Activated naive CD4-positive, alpha-beta T cell treated with anti-CD3 and anti-CD28 coated beads for 36 hours (primary cell): ENCODE measurements at places on chromosomes 12 and 14. TPM values are rescaled to one million over a fixed set of nuclear protein-coding genes. Genes with fewer than 3 reads are reported as not detected.

- no peak for DNase-seq
Observed at GRCh38 chr12:1607940-1608712, 13.7 kb upstream of the FBXL14 start.

Gene LALBA
- total RNA-seq, result not detected

Gene GALNT8
- 0.42 TPM for total RNA-seq

Gene OSBPL8
- total RNA-seq, result 56.8 TPM

DNA sequence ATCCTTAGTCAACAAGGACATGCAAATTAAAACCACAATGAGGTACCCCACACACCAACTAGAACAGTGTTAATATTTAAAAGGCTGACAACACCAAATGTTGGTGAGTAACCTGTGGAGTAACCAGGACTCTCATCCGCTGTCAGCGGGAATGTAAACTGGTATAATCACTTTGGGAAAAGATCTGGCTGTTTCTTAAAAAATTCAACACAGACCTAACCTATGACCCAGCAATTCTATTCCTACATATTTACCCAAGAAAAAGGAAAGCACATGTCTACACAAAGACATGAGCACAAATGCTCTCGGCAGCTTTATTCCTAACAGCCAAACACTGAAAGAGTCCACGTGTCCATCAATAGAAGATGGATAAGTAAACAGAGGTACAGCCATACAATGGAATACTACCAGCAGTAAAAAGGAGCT lies 26.6 kb downstream of the NRDE2 start:
- no peak for DNase-seq

GRCh38 chr14:76201162-76201561 lies 49.4 kb downstream of the GPATCH2L start:
- no peak for DNase-seq

DNA sequence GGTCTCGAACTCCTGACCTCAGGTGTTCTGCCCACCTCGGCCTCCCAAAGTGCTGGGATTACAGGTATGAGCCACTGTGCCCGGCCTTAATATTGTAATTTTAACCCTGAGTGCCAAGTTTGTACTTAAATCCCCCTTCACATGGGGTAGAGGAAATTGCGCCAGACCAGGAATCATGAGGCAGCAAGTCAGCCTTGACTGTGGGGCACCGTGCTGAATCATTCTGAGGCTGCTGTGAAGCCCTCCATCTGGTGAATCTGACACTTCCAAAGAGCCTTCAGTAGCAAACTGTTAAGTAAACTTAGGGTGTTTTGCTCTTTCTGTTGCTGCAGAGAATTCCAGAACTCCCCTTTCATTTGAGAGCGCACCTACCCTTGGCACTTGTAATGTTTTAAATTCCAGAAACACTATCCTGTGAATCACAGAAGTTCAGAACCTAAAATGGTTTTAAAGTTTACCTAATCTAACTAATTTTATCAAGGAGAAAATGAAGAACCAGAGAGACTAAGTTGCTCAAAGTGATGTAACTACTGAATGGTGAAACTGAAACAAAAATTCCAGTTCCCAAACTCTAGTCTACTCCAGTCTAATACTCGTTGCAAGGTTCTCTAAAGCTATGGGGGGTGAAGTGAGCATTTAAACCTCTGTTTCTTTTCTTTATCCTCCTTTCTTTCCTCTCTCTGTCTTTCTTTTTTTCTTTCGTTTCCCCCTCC lies 7.5 kb downstream of the HEBP1 start:
- DNase-seq, result no peak

DNA sequence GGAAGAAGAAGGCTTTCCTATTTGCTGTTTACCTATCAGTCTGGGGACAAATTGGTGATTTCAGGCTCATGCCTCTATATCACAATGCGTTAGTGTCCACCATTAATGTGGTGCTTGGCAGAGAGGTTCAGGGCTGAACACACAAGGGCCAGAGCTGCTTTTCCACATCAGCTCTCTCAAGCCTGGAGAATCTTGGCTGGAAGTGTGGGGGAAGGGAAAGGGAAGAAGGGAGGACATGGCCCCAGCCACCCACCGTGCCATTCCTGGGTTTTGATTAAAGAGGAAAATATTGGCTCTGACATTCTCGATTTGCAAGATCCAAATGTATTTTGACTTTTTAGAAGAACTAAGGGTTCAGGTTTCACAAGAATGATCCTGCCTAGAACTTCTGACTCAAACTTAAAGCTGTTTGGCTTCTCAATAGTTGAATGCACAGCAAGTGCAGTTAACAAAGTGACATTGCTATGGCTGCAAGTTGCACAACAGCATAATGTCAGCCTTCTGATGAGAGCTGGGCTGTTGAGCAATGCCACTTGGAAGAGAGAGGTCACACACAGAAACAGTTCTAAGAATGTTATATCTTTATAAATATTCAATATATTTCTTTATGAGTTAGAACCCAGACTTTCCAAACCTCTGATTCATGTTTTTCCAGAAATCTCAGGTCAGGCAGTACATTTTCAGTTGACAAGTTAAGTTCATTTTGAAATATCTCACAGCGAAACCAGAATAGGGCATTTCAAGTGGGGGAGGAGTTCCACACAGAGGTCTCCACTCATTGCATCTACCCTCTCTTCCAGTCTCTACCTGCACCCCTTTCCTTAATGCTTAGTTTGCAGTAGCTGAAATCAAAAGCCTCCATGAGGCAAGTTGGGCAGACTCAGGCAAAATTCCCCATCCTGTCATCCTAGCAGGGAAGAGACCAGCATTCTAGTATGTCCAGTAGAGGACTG lies 25.3 kb downstream of the IGF1 start:
- no peak for DNase-seq

DNA sequence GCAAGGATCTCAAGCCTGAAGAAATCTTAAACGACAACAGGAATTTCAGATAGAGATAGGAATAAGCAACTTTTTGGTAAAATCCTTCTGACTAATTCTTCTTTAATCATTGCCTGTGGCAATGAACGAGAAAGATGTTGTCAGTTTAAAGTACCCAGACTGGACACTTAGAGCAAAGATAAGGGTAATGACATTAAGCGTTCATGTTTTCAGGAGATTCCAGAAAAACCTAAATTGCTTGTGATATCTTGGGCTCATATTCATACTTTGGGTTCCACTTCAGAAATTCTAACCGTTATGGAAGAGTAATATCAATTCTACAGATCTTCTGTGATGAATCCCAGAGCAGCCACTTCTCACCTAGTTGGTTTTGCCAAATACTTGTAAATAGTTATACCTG lies 73.7 kb upstream of the RHOJ start:
- DNase-seq, result no peak

DNA sequence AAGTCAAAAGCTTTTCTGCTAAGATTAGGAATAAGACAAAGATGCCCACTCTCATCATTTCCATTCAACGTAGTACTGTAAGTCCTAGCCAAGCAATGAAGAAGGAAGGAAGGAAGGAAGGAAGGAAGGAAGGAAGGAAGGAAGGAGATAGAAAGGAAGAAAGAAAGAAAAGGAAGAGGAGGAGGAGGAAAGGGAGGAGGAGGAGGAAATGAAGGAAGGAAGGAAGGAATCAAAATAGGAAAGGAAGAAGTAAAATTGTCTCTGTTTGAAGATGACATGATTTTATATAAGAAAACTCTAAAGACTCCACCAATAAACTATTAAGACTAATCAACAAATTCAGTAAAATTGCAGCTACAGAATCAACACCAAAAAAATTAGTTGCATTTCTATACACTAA lies 66.0 kb upstream of the DHRS4 start:
- DNase-seq, result no peak

Gene BATF
- 178 TPM for total RNA-seq

Gene ZNF891
- total RNA-seq, result 1.1 TPM

Gene DPPA3
- total RNA-seq, result not detected

Gene KRT74
- total RNA-seq, result not detected

DNA sequence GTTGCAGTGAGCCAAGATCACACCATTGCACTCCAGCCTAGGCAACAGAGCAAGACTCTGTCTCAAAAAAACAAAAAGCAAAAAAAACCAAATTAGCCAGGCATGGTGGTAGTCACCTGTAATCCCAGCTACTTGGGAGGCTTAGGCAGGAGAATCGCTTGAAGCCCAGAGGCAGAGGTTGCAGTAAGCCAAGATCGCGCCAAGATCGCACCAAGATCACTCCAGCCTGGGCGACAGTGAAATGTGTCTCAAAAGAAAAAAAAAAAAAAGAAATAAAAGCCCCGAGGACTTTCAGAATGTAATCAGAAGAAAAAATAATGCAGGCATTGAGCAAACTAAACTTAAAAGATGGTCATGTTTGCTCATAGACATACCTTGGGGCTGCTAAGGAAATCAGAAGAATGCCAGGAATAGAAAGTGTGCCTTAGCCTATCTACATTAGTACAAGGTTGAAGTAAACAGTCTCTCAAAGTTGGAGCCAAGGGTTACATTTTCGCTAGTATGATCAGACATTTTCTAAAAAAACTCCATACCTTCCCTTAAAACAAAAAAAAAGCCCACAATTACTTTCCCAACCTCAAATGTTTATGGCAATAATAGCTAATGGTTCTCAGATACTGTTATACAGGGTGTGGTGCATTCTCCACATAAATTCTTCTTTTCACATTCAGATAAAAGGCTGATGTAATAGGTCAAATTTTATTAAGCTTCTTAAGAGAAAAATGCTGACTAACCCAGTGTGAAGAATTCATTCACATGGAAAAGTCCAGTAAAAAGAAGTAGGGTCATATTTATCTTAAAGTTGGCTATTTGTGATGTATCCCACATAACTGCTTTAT lies 15.8 kb downstream of the DTD2 start:
- DNase-seq, result no peak

- DNase-seq, result no peak
Observed at GRCh38 chr12:69024413-69024812, 91.4 kb upstream of the CPM start.

Gene GYS2
- not detected for total RNA-seq

GRCh38 chr12:55624056-55624455 lies 12.6 kb upstream of the OR10P1 start:
- peak; percentile 29 for DNase-seq
